ENCODE measurements at places on chromosomes 2 and 18. TPM values are rescaled to one million over a fixed set of nuclear protein-coding genes. Genes with fewer than 3 reads are reported as not detected.

UGT1A5 gene
- total RNA-seq: not detected

ALLC gene
- not detected for total RNA-seq

RGPD4 gene
- total RNA-seq: 0.07 TPM

TMEM247 gene
- not detected for total RNA-seq

VPS4B gene
- total RNA-seq: 34.8 TPM

SNED1 gene
- total RNA-seq: 1.4 TPM

GRCh38 chr2:8803658-8804379 lies 33.6 kb downstream of the KIDINS220 start:
- DNase-seq: peak; percentile 68

DNA sequence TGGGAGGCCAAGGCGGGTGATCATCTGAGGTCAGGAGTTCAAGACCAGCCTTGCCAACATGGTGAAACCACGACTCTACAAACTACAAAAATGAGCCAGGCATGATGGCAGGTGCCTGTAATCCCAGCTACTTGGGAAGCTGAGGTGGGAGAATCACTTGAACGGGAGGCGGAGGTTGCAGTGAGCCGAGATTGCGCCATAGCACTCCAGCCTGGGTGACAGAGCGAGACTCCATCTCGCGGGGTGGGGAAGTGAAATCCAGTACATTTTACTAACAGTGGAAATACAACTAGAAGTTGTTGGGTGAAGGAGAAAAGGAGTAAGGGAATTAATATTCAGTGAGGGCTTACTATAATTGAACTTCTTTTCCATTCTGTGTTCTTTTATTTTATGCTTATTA lies 13.2 kb upstream of the ENOSF1 start:
- DNase-seq: no peak

- no peak for DNase-seq
Observed at GRCh38 chr18:2715990-2716389, 60.5 kb downstream of the SMCHD1 start.

DNA sequence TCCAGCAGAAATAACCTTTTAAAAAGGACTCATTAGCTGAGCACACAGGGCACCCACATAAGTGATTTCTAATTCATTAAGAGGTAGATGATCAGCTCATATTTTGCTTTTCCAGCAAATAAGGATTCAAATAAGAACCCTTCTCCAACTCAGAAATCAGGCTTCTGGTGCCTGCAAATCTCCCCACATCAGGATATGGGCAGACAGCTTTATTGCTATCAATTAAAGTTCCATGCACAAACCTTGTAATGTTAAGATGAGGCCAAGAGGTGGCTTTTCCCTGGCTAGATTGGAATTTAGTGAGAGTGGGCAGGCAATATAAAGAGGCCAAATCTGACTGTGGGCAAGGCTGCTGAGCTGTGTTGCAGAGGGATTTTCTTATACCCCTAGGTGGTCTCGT lies 193.6 kb downstream of the SH3RF3 start:
- no peak for DNase-seq

GRCh38 chr2:26016012-26016705 lies 17.7 kb upstream of the RAB10 start:
- DNase-seq: no peak

GRCh38 chr2:66346231-66346664 lies 88.7 kb upstream of the MEIS1 start:
- DNase-seq: no peak

DNA sequence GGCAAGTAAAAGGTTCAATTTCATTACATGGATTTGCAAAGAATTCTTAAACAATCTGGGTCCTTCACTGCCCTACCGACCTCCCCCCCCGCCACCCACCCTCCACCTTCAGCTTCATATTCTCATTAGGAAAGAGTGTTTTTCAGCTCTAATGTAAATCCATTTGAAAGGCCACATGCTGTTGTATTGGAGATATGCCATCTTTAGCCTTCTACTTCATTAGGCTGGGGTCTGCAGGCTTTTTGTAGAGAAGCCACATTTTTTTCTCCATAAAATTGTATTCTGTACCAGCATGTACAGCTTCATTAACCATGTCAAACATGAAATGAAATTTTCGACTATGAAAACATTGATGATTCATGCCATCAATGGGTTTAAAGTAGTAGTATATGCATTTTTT lies 42.8 kb upstream of the THUMPD2 start:
- no peak for DNase-seq

DNA sequence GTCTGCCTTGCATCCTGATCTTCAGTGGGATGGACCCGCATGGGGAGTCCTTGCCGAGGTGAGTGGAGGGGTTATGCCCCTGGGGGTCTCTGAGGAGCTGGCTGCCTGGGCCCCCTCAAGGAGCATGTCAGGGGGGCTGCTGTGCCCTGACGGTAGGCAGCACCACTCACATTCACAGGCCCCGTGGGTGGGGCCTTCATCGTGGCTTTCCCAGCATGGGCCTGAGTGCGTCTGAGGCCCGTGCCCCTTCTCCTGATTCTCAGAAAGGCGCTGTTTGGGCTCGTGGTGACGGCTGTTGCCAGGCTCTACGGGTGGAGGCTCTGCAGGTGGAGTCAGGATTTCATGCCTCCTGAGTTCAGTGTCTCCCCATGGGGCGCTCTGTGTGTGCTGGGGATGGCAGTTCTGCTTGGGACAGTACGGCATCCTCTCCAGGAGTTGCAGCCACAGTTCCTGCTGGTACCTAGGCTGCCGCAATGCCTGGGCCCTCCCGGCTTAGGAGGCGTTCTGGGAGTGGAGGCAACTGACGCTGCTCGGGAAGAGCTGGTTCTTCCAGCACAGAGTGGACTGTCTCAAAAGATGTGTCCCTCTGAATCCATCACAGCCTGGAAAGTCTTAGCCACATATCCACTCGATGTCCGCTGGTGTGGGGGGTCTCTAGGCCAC lies 57.3 kb downstream of the NTSR2 start:
- DNase-seq: no peak

DNA sequence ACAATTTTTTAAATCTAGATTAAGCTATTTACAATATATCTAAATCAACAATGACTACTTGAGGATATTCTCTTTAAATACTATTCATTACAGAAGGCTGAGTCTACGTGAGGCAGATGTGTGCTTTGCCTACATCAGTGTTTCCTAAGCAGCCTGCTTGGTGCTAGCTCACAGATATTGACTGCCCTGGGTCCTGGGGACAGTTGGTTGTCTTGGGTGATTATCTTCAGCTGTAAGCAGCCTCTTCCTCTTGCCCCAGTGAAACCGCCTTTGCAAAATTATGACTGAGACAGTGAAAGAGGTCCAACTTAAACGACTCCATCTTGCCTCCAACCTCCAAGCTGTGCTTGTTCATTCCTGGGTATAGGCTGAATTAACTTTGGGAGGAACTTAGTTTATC lies 39.6 kb upstream of the CCDC88A start:
- no peak for DNase-seq

GRCh38 chr2:113886479-113887008 lies 3.3 kb upstream of the ACTR3 start:
- peak; percentile 82 for DNase-seq

- no peak for DNase-seq
Observed at GRCh38 chr2:191661097-191661924, 16.6 kb upstream of the NABP1 start.

- no peak for DNase-seq
Observed at GRCh38 chr2:214696681-214697080, 112.8 kb downstream of the BARD1 start.

DNA sequence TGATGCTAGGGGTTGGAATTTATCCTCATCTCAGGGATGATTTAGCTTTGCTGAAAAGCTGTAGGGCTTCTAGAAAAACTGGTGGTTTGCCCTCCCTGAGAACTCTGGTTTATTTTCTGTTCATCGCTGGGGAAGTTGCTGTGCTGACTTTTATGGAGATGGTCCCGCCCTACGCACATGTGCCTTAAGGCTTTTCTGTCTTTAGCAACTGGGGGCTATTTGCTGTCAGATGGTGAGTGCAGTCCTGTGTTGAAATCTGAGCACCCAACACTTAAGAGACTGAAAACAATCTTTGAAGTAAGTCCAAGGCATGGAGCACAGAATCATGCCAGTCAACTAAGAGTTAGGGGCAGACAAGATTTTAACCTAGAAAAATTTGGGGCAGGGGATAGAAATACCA lies 2148.4 kb upstream of the CELF4 start:
- DNase-seq: no peak

- DNase-seq: no peak
Observed at GRCh38 chr2:122261911-122262310, 506.5 kb downstream of the TSN start.

GRCh38 chr2:235444101-235444597 lies 49.7 kb upstream of the AGAP1 start:
- no peak for DNase-seq

GRCh38 chr2:189454009-189454408 lies 12.7 kb downstream of the WDR75 start:
- DNase-seq: no peak

GRCh38 chr18:21958707-21959450 lies 210.5 kb upstream of the GATA6 start:
- DNase-seq: no peak

GRCh38 chr18:55264108-55264507 lies 304.8 kb upstream of the CCDC68 start:
- DNase-seq: no peak

- DNase-seq: no peak
Observed at GRCh38 chr2:43803113-43803512, 29.3 kb downstream of the DYNC2LI1 start.

DNA sequence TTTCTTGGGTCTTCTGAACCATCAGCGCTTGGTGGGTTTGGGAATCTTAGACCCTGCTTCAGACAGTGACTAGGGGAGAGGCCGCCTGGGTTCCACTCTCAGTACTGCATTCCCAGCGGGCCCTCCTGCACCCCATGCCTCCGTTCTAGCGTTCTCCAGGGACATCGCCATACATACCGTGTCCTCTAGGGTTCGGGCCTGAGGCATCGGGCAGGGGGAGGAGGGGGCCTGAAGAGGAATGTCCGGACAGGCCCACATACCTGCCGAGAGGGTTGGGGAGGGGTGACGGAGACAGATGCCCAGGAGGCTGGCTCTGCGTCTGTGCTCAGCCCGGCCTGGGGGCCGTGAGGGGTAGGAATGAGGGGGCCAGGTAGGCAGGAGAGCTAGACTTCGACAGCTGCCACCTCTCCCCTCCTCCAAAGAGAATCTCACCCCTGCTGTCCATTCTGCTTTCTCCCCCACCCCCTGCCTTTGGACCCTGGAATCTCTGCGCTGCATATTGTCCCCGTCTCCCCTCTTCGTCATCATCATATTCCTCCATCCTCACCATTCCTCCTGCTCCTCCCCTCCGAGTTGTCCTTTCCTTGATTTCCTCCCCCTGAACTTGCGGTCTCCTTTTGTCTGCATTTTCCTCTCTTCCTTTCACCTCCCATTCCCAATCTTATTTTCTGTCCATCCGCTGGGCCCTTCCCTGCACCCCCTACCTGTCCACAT lies 7.8 kb upstream of the WNT10A start:
- no peak for DNase-seq

DNA sequence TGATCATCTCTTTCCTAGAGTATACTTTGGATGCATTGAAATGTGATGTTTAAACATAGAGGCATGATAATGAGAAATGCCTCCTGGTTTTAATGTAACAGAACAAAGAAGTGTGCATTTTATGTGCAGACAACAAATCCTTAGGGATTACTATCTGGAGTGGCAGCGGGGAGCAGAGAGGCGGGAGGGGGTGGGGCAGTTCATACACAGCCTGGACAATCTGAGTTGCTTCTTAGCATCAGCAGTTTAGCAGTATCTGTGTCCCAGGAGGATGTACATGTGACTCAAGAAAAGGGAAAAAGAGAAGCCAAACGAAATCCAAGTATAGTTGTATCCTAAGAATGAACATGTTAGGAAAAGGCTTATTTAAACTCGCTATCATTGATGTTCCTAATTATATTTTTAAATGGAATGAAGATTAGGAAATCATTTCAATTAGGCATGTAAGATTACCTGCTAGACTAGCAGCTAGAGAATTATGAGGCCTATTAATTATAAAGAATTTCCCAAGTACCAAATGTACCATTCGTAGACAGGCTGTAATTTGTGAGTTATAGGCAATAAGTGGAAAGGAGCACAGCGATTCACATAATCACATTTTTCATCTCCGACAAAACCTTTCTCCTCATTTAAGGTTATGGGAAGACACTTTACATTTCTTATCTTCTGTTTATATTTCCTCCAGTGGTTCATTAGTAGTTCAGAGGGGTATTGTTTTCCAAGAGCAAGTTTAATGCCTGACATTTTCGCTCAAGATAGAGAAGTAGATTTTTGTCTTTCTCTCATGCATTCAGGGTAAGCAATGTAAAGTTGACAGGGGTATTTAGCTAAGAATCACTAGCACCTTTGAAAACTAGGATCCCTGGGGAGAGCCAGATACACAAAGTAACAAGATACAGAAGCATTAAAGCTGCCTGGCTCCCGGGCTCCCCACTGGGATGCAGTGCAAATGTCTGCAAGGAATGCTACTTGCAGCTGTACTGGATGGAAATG lies 141.3 kb upstream of the NOSTRIN start:
- no peak for DNase-seq

GRCh38 chr2:220674033-220674432 lies 898.1 kb downstream of the EPHA4 start:
- no peak for DNase-seq

- no peak for DNase-seq
Observed at GRCh38 chr18:22387364-22387763, 30.4 kb downstream of the CTAGE1 start.

GRCh38 chr18:63192885-63193349 lies 126.7 kb downstream of the BCL2 start:
- no peak for DNase-seq

- peak; percentile 44 for DNase-seq
Observed at GRCh38 chr2:157441072-157441454, 2.8 kb downstream of the CYTIP start.

DNA sequence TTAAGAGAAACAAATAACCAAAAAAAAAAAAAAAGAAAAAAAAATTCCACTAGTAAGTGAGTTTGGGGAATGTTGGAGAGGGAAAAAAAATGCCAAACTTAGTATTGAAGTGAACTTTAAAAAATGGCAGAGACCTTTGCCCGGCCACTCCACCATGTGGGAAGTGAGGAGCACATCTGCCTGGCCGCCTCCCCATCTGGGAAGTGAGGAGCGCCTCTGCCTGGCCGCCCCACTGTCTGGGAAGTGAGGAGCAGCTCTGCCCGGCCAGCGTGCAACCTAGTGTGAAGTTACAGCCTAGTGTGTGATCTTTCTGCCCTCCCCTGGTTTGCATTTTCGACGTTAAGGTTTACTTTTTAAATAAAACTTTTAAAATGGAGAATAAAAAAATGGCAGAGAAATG lies 33.9 kb upstream of the VIT start:
- DNase-seq: no peak

GRCh38 chr2:68039317-68039716 lies 23.5 kb downstream of the C1D start:
- DNase-seq: no peak

- DNase-seq: no peak
Observed at GRCh38 chr2:111947219-111947618, 48.8 kb downstream of the MERTK start.

DNA sequence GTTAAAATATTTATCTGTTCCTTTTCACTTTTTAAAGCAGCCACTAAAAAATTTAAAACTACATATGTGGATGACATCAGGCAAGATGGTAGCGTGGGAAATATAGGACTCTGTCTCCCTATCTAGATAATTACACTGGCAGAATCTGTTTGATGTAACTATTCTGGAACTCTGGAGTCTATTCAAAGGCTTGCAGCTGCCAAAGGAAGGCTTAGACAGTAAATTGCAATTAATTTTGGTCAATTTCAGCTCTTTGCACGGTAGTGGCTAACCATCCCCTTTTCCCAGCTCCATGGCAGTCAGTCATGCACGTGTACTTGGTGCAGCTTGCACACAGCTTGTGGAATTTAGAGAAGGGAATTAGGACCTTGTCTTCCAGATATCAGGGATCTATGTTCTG lies 135.2 kb downstream of the RAB3GAP1 start:
- DNase-seq: no peak

- DNase-seq: no peak
Observed at GRCh38 chr2:110861616-110862260, 129.4 kb downstream of the ACOXL start.

- DNase-seq: peak; percentile 51
Observed at GRCh38 chr2:190722061-190722759, 73.3 kb downstream of the NAB1 start.
